ENCODE measurements at places on chromosomes 11 and 22.

DNA sequence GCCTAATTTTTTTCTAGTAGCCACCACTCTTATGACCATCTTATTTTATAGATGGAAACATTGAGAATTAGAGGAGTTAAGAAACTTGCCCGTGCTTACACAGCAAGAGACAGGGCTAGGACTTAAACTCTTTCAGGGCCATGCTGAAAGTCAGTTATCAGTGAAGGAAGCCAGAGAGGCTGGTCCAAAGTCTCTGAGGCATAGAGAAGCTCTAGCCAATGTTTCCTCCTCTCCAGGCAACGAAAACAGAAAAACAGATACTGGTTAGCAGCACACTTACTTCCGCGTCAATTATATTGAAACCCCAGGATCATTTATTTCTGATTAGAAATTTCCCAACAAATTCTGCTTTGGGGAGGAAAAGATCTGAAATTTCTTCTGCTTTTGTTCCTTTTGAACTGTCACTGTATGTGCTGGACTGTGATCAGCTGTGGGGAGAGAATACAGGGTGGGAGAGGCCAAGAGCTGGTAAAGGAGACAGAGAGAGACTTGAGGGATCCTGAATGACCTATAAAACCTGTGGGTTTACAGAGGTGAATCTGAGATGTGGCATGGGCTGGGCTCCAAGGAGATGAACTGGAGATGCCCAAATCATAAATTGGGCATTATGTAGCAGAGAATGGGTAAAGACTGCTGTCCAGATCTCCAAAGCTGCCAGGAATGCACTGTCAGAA, 37.5 kb upstream of the CAPRIN1 start:
- no peak for DNase-seq

DNA sequence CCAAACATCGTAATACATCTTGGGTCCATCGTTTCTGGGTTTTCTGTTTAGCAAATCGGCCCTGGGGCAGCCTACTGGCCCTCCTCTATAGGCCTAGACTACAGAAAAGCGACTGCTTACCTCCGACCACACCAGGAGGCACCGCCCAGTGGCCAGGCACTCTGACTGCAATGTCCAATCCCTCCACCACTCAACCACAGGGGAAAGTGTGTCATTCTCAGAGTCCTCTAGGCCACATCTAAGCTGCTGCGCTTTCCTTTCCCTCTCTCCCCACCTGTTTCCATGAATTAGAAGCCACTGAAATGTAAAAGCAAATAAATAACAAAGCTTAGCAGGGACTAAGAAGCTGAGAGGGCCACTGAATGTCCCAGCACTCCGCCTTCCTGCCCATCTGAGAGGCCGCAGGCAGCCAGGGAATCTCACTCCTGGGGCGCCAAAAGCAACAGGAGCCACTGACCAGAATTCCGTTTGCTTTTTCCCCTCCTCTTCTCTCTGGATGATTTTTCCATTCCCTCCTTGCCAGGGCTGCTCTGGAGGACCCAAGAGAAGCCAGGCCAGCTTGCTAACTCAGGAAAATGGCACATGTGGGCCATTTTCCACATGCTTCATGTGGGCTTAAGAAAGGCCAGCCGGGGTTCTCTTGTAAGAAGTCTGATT, 50.1 kb upstream of the FLI1 start:
- no peak for DNase-seq

DNA sequence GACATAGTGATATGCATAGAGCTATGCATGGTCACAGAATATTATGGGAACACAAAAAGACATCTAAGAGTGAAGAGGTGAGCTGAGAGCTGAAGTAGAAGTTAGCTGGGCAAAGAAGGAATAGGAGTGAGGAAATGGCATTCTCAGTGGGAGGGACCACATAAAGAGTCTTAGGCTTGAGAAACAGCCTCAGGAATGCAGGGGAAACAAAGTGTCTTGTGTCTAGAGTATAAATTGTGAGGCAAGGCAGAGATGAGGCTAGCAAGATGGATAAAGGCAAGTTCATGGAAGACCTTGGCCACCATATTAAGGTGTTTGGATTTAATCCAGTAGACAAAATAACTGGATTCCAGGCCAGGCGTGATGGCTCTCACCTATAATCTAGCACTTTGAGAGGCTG, 40.6 kb upstream of the CRTAM start:
- DNase-seq: no peak

- DNase-seq: no peak
Observed at GRCh38 chr22:48052621-48052890, 1290.1 kb downstream of the TBC1D22A start.

DNA sequence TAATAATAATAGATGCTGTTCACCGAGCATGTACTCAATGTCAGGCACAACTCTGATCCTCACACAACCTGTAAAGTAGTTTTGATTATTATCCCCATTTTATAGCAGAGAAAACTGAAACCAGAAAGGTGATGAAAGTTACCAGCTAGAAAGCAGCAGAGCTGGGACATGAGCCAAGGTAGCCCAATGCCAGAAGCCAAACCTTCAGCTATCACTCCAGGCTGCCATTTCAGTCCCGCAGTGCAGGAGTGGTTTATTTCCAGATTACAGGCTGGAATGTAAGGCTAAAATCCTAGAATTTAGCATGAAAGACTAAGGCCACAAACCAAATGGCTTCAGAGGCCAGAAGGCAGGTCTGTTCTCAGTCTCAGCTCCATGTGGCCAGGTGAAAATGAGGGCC, 108.8 kb downstream of the TENM4 start:
- no peak for DNase-seq
